ENCODE measurements at places on chromosomes 1 and 21.

- DNase-seq = no peak
Observed at GRCh38 chr1:8394456-8395321, 76.8 kb downstream of the SLC45A1 start.

- no peak for DNase-seq
Observed at GRCh38 chr21:41916888-41917433, 36.9 kb downstream of the C2CD2 start.

DNA sequence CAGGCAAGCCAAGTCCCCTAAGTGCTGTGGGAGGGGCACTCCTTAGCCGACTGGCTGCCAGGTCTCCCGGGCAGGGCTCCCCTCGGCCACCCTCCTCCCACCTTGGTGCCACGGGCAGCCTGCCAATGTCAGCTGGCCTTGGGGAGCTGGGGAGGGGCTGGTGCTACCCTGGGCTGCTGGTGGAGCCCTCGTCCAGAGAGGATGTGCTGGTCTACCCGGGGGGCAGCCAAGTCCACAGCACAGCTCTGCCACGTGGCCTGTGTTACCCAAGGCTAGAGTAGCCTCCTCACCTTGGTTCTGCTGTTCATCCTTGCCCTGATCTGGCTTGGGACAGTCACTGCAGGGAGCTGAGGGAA, 42.9 kb downstream of the CRYAA start:
- no peak for DNase-seq

- no peak for DNase-seq
Observed at GRCh38 chr1:115744646-115745275, 23.8 kb downstream of the CASQ2 start.

GRCh38 chr1:219171192-219171935, 2.3 kb upstream of the LYPLAL1 start:
- no peak for DNase-seq

- DNase-seq = no peak
Observed at GRCh38 chr1:51863384-51863783, 15.1 kb downstream of the NRDC start.

DNA sequence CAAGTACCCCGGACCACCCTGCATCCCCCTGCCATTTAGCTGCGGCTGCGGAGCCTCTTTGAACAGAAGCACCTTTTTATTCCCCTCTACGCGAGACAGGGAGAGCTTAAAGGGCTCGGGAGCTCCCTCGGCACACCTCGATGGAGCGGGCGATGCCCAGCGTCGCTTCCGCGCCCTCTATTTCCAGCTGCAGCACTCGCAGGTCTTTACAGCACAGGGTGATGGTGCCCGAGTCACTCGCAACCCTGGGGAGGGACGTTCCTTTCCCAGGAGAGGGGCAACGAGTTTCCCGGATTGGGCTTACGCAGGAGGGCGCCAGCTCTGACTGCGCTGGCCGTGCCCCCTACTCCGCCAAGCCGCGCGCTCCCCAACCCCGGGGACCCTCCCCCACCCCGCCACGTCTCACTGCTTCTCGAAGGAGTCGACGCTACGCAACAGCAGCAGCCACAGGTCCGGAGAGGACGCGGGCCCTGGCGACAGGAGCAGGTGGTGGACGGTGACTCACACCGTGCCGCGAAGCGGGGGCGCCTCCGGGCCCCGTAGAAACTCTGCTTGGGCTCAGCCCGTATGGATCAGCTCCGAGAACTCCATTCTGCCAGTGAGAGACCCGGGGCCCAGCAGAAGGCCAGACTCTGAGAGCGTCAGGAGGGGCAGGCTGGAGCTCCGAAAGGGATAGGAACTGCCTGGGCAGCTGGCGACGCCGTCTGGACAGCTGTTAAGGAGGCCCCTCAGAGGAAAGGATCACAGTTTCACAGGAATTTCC, 5.8 kb upstream of the FAM167B start:
- DNase-seq = peak; percentile 61

GRCh38 chr21:45477176-45478114, 64.8 kb downstream of the SLC19A1 start:
- no peak for DNase-seq

GRCh38 chr1:4171480-4172450, 271.7 kb upstream of the C1orf174 start:
- peak; percentile 5 for DNase-seq

DNA sequence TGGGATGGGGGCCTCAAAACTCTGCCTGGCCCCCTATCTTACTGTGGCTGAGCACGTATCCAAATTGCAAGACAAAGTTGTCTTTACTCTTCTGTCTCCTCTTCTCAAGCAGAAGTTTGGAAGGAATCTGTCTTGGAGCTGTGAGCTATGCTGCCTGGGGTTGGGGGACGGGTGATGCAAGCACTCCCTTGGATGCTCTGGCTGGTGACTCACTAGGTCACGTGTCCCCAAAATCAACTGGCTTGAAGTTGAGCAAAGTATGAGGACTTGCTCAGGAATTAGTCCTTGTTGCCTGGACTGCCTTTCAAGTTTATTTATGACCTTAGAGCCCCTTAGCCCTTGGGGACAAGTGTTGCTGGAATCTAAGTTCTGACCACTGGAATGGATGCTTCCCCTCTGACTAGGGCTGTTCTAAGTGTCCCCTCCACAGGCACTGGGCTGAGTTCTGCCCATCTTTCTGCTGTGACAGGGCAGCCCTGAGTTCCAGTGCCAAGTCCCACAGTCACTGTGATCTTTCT, 269.5 kb downstream of the HHAT start:
- DNase-seq = no peak

DNA sequence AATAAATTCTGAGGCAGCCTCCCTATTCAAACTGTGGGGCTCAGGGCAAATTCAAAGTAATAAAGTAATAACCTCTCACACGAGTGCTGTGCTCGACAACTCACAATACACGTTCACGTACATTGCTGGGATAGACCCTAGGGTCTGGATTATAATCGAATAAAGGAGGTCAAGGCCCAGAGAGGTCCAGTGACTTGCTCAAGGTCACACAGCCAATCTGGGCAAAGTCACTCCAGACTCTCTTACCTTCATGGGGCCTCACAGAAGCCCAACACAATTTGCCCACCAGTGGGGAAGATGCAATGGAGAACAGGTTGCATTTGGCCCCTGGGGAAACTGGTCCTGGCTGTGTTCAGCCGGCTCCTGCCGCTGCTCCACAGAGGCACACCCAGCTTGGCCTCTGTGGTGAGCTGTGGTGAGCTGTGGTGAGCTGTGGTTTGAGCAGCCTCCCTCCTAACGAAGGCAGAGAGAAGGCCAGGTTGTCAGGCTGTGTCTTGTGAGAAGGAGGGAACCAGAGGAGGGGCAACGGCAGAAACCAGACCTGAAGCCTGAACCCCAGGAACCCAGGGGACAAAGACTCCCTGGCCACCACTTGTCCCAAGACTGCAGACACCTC, 35.1 kb downstream of the NUAK2 start:
- no peak for DNase-seq

GRCh38 chr21:31331231-31331630, 12.8 kb downstream of the TIAM1 start:
- DNase-seq = no peak

DNA sequence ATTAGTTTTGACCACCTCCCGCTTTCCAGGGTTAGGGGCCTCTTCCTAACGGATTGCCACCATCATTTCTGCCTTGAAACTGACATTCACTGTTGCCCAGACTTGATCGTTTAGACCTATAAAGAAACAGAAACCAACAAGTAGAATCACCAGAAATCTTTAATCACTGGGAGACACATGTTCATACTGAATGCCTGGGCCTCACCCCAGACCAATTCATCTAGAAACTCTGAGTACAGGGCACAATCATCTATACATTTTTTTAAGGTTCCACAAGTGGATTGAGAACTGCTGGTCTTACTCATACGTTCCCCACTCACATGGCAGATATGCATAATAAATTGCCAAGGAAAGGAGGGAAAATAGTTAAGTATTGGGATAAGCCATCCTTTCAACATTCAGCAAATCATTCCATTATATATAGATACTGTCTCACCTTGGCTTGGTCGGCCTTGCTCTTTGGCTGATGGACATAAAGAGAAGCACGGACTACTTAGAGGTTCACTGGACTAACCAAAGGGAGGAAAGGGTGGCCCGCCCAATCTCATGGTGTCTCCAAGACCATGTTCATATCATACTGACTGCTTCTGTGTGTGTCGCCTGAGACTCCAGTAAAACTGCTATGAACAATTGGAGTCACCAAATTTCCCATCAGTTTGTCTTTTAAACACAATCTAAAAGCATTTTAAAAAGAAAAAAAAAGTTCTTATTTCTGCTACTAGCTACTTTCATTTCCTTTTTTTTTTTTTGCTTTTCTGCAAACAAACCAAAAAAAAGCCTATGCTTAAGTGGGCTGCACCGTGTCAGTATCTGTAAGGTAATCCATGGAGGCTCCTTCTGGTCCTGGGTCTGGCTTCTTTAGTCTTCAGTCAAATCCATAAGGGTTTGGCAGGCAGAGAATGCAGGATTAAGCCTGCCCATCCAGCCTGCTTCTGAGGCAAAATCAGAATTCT, 9.4 kb upstream of the TARBP1 start:
- DNase-seq = no peak

DNA sequence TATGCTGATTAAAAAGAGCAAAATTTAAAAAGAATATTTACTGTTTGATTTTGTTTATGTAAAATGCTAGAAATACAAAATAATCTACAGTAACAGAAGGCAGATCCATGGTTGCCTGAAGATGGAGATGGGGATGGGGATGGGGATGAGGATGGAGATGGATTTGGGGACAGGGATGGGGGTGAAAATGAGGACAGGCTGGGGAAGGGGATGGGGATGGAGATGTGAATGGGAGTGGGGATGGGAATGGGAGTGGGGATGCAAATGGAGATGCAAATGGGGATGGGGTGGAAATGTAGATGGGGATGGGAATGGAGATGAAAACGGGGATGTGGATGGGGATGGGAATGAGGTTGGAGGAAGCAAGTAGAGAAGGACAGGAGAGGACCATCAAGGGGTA, 252.2 kb downstream of the PLPP3 start:
- no peak for DNase-seq

GRCh38 chr1:20143734-20144565, 4.8 kb downstream of the PLA2G2F start:
- DNase-seq = no peak

GRCh38 chr1:229075716-229076115, 195.2 kb upstream of the RAB4A start:
- DNase-seq = no peak

GRCh38 chr1:31238986-31239613, 587 bp downstream of the NKAIN1 start:
- DNase-seq = no peak

DNA sequence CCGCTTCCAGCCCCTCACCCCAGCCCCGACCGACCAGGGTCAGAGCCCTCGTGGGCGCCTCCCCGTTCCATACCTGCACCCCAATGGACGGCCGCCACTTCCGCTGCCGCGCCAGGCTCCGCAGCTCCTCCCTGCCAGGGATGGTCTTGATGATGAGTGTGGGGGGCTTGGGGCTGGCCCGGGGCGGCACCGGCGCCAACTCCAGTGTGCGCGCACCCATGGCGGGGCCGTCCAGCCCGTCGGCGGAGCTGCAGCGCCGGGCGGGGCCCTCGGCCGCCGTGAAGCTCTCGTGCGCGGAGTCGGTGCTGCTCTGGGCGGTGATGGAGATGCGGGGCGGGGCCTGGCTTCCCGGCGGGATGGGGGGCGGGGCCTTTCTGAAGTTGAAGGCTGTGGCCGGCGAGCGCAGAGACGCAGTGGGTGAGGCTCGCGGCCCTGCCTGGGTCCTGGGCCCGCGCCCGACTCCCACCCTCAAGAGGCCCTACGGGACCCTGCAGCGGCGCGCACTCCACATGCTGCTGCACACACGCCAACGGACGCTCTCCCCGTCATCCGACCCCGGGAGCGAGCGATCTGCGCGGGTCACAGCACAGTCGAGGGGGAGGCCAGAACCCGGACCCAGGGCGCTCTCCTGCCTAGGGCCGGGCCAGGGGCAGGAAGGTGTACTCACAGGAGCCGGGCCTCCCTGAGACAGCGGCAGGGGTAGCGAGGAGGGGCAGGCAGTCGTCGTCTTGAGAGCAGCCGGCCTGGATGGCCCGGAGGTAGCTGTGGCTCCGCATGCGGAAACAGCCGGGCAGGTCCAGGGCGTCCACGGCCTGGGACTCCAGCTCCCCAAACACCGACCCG, 26.1 kb upstream of the SMIM12 start:
- DNase-seq = no peak

DNA sequence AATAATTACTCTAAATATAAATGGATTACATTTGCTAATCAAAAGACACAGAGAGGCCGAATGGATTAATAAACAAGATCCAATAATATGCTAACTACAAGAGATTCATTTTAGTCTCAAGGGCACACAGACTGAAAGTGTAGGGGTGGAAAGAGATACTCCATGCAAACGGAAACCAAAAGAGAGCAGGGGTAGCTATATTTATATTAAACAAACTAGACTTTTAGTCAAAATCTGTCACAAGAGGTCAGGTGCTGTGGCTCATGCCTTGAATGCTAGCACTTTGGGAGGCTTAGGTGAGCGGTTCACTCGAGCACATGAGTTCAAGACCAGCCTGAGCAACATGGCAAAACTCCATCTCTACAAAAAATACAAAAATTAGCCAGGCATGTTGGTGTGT, 33.6 kb upstream of the DISP1 start:
- DNase-seq = no peak

GRCh38 chr1:244760471-244760870, 75.0 kb upstream of the COX20 start:
- DNase-seq = no peak

DNA sequence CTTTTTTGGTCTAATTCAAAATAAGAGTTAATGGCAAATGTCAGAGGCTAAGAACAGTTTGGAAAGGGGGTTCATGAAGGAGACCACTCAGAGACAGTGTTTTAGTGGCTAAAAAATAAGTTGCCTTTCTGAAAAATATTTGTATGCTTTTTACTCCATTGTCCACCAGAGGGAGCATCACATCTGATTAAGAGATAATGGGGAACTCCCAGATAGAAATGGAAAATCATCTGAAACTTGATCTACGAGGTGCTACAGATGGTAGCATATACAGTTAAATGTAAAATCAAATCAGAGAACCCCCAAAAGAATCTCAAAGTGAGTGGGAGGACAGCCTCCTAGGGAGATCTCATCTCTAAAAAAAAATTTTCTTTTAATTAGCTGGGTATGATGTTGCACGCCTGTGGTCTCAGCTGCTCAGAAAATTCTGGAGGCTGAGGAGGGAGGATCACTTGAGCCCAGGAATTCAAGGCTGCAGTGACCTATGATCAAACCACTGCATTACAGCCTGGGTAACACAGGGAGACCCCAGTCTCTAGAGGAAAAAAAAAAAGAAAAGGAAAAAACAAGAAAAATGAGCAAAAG, 9.7 kb downstream of the SMYD3 start:
- DNase-seq = peak; percentile 65
